ENCODE measurements at places on chromosomes 6 and 20. TPM values are rescaled to one million over a fixed set of nuclear protein-coding genes. Genes with fewer than 3 reads are reported as not detected.

The MEI4 gene
- 2.1 TPM for polyA plus RNA-seq

The IRF4 gene
- 0.18 TPM for polyA plus RNA-seq

The GLP1R gene
- 1.3 TPM for polyA plus RNA-seq

The JPH2 gene
- polyA plus RNA-seq: 1.4 TPM

The C6orf58 gene
- 1.2 TPM for polyA plus RNA-seq

The CDK19 gene
- 43.8 TPM for polyA plus RNA-seq

The ETV7 gene
- not detected for polyA plus RNA-seq

The GRIK2 gene
- polyA plus RNA-seq: 16.5 TPM

The DDRGK1 gene
- 49.1 TPM for polyA plus RNA-seq

The C6orf118 gene
- polyA plus RNA-seq: 8.8 TPM

The HLA-DRB5 gene
- 6.3 TPM for polyA plus RNA-seq

The GGTLC1 gene
- polyA plus RNA-seq: not detected

The TP53TG5 gene
- polyA plus RNA-seq: 2.0 TPM

The BCAS1 gene
- 4.2 TPM for polyA plus RNA-seq

The WFDC13 gene
- polyA plus RNA-seq: not detected

The CDC25B gene
- polyA plus RNA-seq: 41.7 TPM

The HFE gene
- 9.4 TPM for polyA plus RNA-seq

The PPT2 gene
- polyA plus RNA-seq: 40.9 TPM

The LTA gene
- polyA plus RNA-seq: 0.40 TPM

The OR2B2 gene
- not detected for polyA plus RNA-seq

The PLTP gene
- 118 TPM for polyA plus RNA-seq

The RSPH4A gene
- 4.2 TPM for polyA plus RNA-seq

The GRM4 gene
- polyA plus RNA-seq: 0.53 TPM

The CRISP2 gene
- 0.20 TPM for polyA plus RNA-seq

The LY6G6F gene
- polyA plus RNA-seq: 0.32 TPM

The SNPH gene
- polyA plus RNA-seq: 3.3 TPM

The HDGFL1 gene
- polyA plus RNA-seq: not detected

The POLR1C gene
- polyA plus RNA-seq: 40.2 TPM
